ENCODE measurements at places on chromosomes 5 and 9.

GRCh38 chr5:21791304-21791703 lies 1061.8 kb downstream of the CDH12 start:
- no peak for DNase-seq

- DNase-seq = no peak
These were observed 84.5 kb downstream of the TTLL11 start for GRCh38 chr9:122008559-122008958.

- peak; percentile 4 for DNase-seq
These were observed 31.7 kb upstream of the PRXL2C start for GRCh38 chr9:96686638-96687335.

DNA sequence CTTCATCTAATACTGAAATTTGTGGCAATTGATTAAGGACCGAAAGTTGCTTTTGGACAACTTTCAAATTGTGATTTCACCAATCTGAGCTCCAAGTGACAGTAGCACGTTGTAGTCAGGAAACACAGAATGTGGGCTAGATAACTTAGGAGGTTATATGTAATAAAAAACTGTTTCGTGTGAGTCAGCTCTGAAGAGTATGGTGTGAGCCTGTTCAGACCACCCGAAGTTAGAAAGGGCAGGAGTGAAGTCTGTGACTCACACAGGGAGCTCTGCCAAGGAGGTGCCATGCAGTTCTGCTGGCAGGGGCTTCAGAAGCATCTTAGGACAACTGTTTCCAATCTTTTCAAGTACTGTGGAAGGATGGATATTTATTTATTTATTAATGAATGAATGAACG lies 16.4 kb upstream of the ZBTB34 start:
- DNase-seq = no peak

GRCh38 chr9:126548312-126548711 lies 65.4 kb upstream of the LMX1B start:
- no peak for DNase-seq

DNA sequence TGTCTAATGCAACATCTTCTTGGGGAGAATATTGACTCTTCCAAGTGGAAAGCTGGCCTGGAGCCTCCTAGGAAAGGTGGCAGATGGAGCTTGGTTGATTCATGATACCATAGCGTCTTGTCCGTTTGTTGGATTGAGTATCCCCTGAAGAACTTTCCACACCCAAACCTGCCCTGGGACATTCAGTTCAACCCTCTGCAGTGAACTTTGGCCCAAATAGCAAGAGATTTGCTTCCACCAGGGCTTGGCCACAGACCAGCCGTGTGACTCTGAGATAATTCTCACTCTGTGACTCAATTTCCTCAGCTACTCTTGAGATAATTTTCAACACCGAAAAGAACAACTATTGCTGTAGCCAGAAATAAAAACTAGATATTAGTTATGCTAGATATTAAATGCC lies 108.0 kb upstream of the RAD23B start:
- no peak for DNase-seq

GRCh38 chr9:27361492-27361891 lies 64.5 kb upstream of the EQTN start:
- no peak for DNase-seq

DNA sequence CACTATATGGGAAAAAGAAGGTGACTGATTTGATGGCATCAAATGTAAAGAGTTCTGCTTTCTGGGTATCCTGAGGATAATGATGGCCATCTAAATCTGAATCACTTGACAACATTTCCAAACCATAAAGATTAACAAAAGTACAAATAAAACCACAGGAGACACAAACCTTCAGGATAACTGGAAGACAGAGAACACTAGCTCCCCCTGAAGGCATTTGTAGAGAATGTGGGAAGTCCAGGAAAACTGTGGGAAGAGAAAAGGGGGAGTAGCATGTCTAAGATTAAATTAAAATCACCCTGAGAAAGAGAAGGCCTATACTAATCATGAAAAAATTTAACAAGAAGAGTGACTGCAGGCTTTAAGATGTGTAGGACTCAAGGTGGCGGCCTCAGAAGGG lies 116.2 kb downstream of the PRELID2 start:
- no peak for DNase-seq

DNA sequence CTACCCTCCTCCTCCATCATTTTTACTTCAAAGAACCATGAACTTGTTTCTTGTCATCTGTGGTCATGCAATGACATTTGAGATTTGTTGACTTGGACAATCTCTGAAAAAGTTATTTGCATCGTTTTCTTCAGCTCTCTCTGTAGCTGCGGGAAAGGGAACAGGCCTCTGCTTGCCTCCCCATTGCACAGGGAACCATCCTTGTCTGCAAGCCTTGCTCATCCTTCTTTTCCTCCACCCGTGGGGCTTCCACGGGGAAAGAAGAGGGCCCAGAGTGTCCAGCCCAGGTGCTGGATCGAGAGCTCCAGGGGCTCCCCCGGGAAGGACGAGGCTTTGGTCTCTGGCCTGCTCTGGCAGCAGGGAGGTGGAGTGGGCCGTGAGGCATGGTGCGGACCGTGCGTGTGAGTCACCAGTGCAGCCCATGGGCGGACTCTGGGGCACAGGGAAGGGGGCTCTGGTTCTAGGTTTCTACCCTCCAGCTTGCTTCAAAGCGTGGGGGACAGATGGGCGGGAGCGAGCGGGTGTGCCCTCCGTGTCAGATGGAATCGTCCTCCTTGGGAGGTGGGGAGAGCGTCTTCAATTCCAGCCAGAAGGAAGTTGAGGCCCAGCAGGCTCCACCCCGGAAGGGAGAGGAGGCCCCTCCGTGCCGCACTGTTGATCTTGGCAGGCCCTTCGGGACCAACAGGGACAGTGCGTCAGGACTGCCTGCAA lies 6.0 kb upstream of the IRX4 start:
- no peak for DNase-seq

DNA sequence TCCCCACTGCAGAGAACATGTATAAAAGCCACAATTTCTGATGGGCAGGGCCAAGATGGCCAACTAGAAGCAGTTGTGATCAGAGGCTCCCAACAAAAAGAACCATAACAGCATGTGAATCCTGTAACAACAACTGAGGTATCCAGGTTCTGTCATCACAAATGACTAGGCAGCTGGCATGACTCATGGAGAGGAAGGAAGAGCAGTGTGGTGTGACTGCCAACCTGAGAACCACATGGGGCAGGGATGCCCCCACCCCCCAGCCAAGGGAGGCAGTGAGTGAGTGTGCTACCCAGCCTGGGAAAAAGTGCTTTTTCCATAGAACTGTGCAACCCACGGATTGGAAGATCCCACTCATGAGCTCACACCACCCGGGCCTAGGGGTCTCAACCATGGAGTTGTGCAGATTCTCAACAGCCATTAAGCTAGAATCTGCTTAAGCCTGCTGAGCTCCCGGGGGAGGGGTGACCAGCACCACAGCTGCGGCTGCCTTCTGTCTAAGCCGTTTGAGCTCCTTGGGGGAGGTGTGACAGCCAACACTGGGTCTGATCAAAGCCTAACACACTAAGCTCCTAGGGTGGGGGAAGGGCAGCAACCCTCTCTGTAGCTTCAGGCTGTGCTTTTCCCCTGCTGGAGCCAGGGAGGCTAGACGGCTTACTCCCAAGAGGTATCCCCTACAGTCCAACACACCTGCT lies 80.1 kb upstream of the DMAC1 start:
- no peak for DNase-seq

DNA sequence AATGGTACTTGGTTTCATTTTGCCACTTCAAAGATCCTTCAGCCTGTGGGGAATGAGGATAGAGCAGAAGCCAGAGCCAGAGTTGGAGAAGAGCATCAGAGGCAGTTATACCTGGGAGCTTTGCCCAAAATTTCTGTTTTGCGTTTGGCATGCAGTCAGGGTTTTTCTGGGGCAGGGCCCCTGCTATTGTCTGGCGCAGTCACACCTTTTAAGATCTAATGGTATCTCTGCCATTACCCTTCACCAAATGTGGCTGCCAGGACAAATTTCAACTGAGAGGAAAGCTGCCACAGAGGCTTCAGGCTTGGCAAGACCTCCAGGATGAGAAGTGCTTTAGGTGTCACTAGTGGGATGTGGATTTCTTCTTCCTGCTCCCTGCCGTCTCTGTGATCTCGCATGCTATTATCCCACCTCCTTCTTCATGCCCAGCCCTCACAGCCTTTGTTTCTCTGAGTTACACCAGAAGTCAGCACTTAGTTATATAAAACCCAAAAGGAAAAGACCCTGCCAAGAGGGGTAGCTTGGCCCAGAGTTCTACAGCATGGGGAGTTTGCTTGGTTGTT lies 357.0 kb downstream of the TLE4 start:
- no peak for DNase-seq

- no peak for DNase-seq
These were observed 7.6 kb downstream of the DRD1 start for GRCh38 chr5:175436359-175436758.

DNA sequence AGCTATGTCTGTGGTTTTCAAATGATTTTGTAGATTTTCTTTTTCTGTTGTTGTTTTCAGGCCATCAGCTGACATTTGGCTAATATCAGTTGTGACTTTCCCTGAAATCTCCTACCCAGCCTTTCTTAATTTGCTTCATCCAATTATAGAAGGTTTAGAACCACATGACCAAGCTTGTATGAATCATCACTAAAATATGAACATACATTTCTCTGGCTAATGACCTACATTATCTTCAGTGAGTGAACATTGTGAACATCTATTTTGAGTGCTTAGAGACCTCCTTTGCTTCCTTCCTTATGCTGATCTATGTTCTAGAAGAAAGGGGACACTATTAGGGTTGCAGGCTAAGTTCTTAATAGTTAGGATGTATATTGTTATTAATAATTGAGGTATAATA lies 532.5 kb downstream of the RAB3C start:
- no peak for DNase-seq

- DNase-seq = no peak
These were observed 998 bp downstream of the SLC23A1 start for GRCh38 chr5:139381837-139382761.

- no peak for DNase-seq
These were observed 446.2 kb downstream of the PLK2 start for GRCh38 chr5:58013542-58014258.

GRCh38 chr9:94639999-94640376 lies 670 bp upstream of the FBP1 start:
- DNase-seq = no peak

Measured in esophagus squamous epithelium (tissue), 5 donors.